ENCODE measurements at places on chromosomes 2 and 18. TPM values are rescaled to one million over a fixed set of nuclear protein-coding genes. Genes with fewer than 3 reads are reported as not detected.

DNA sequence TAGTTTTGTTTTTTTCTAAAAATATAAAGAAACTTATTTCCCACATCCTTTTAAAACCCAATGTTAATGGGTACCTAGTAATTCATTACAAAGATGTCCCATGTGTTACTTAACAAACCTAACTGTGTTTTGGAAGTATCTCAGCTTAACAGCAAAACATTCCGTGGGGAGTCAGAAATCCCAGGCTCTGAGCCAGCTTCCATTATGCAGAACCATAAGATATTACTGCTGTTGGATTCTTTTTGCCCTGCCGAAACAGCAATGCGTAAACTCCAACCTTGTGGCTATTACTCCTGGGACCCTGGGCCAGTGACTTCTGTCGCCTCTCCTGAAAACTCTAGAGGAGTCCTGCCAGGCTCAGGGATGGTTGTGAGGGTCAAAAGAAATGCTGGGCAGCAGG lies 174.1 kb downstream of the UXS1 start:
- no peak for DNase-seq

DNA sequence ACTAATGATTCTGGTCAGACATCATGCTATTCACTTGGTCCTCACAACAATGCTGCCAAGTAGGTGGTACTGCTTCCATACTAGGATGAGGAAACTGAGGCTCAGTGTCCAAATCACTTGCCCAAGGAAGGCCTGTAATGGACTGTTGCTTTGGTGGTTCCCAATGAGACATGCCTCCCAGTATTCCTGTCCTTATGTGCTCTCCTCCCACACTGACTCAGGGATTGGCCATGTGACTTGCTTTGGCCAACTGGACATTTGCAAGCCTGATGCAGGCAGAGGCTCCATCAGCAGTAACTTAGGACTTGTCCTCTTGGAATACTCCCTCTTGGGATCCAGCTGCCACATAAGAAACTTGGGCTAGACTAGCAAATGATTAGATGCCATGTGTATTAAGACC lies 3.0 kb downstream of the FBXO41 start:
- no peak for DNase-seq

DNA sequence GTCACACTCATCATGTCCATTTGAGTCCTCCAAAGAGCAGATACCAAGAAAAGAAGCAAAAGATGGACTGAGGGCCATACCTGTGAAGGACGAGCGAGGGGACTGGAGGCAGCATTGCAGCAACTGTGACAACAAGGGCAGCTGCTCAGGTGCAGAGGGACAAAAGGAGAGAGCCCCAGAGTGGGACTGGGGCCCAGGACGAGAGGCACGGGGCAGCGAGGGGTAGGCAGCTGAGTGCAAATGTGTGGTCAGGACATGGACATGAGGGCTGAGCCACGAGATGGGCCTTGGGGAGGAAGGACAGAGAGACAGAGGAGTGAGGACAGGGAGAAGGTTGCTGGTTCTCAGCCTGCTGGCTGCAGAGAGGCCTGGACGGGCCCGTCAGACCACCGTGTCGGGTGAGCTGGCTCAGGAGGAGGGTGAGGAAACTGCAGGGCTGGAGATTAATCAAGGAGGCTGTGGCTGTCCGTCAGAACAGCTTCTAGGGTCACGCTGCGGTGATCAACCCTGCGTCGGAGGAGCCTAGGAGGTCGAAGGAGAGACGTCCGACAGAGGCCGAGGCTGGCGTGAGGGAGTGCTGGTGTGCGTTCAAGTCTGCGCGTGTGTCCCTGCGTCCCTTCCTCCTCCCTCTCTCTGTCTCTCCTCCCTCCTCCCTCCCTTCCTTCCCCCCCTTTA lies 206.8 kb upstream of the HDAC4 start:
- DNase-seq = peak; percentile 25

GRCh38 chr18:21901423-21901945 lies 160.9 kb downstream of the MIB1 start:
- no peak for DNase-seq

Gene OSR1
- polyA plus RNA-seq = 6.0 TPM

Gene SH3YL1
- 141 TPM for polyA plus RNA-seq

DNA sequence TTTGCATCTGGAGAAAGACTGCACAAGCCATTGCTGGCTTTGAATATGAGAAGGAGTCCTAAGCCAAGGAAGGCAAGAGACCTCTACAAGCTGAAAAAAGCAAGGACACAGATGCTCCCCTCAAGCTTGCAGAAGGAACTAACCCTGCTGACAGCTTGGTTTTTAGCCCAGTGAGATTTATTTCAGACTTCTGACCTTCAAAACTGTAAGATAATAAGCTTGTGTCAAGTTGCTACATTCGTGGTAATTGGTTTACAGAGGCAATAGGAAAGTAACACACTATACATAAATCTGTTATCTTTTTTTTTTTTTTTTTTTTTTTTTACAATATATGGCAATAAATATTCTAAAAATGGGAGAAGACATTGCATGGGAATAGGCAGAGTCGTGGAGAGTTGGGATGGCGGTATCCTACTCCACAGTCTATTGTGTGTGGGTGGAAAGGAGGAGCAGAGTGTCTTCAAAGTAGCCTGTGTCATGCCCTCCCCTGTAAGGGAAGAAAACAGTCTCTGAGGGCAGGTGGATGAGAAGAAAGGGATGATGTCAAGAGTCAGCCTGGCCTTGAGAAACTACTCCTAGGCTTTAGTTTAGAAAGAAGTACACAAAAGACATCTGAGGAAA lies 196.9 kb downstream of the THSD7B start:
- DNase-seq = peak; percentile 7

DNA sequence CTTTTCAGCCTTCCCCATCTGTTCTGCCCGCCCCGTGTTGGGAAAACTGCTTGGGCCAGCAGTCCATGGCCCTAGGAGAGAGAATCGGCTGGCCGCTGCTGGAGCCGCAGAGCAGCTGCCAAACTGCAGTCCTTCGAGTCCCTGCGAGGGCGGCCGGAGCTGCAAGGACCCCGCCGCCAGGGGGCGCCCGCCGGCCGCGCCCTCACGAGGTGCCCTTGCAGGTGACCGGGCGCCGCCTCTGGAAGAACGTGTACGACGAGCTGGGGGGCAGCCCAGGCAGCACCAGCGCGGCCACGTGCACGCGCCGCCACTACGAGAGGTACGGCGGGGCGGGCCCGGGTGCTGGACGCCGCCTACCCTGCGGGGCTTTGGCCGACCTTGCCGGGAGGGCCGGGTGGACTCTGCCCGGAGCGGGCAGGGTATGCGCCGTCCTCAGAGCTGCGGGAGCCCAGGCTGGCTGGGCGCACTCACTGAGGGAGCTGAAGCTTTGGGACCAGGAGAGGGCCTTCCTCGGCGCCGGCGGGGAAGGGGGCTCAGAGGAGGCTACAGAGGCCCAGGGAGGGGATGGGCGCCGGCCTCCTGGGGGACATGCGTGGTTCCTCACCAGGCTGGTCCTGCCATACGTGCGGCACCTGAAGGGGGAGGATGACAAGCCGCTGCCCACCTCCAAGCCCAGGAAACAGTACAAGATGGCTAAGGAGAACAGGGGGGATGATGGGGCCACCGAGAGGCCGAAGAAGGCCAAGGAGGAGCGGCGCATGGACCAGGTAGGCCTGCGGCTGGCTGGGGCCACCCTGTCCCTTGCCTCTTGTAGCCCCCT lies 13.6 kb downstream of the ARID5A start:
- no peak for DNase-seq

GRCh38 chr2:61566566-61566965 lies 28.4 kb upstream of the XPO1 start:
- DNase-seq = no peak

DNA sequence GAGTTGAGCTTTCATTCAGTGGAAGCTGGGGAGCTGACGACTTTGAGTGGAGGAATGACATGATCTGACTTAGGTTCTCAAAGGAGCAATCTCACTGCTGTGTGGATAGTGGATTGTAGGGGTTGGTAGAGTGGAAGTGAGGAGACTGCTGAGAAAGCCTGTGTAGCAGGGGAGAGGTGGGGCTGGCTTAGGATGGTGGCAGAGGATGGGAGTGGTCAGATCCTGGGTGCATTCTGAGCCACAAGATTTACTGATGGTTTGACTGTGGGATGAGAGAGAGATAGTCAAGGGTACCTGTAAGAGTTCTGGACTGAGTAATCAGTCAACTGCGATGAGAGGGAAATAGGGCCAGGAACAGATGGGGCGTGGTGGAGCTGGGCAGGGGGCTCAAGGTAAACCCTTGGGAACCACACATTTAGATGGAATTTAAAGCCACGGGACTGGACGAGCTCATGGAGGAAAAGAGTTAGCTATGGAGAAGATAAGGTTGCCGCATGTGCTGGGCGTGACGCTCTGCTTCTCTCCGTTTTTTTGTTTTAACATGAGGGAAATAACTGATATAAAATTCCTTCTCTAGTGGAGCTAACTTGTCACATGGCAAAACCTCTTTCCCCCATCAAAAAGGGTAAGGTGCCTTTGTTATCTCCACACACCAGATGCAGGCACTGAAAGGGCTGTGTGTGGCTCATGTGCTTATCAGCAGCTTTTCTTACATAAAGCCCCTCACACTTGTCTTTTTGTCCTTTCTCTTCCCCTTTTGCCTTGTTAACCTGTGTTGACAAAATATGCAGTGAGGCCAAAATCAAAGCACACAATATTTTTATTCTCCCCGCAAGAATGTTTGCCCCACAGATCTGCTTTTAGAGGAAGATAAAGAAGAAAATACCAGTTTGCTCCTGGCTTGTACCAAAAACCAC lies 379.8 kb downstream of the TSN start:
- DNase-seq = no peak

Gene TFPI
- 39.0 TPM for polyA plus RNA-seq

DNA sequence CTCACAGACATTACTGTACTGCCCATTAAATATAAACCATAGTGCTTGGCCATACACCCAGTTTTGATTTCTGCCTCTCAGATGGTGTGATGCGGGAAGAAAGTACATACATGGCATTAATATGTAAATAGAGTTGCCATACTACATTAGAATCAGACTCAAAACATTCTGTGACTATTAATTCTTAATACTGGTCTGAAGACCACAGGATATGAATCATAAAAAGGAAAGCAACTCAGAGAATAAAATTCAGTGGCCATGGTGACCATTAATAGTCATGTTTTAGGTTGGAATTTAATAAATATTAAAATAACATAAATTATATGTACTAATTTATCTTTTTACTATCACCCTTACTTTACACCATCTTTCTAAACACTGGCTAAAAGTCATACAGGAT lies 33.0 kb upstream of the WDR75 start:
- no peak for DNase-seq

Gene KYNU
- 5.3 TPM for polyA plus RNA-seq

GRCh38 chr2:44929735-44930273 lies 11.7 kb upstream of the SIX3 start:
- DNase-seq = no peak

DNA sequence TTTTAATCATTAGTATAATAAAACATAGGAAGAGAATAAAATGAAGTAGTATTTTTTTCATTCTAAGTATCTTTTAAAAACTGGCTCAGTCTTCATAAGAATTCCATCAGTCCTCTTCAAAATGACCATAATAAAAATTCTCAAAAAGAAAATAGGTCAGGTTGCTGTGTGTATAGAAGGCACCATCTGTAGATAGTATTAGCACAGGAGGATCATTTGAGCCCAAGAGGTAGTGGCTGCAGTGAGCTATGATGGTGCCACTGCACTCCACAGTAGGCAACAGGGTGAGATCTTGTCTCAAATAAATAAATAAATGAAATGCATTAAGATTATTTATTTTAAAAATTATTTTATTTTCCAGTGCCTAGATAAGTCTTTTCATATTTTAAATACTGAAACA lies 475.8 kb downstream of the ZNF804A start:
- DNase-seq = no peak

GRCh38 chr2:64404743-64405142 lies 49.2 kb upstream of the LGALSL start:
- peak; percentile 35 for DNase-seq

DNA sequence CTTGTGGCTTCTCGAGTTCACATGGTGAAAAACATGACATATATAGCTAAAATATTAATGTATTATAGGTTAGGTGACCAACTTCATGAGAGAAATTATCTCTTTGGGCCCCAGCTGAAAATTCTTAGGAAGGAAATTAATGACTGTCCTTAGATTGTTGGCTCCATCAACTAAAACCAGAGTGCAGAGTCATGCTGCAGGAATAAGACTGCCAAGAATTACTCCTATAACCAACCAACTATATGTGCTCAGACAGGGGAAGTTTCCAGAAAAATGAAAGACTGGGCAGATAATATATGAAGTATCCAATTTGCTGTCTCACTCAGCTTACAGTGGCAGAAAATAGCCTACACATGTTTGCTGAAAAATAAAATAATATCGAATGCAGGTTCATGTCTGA lies 71.0 kb upstream of the TMEFF2 start:
- no peak for DNase-seq

DNA sequence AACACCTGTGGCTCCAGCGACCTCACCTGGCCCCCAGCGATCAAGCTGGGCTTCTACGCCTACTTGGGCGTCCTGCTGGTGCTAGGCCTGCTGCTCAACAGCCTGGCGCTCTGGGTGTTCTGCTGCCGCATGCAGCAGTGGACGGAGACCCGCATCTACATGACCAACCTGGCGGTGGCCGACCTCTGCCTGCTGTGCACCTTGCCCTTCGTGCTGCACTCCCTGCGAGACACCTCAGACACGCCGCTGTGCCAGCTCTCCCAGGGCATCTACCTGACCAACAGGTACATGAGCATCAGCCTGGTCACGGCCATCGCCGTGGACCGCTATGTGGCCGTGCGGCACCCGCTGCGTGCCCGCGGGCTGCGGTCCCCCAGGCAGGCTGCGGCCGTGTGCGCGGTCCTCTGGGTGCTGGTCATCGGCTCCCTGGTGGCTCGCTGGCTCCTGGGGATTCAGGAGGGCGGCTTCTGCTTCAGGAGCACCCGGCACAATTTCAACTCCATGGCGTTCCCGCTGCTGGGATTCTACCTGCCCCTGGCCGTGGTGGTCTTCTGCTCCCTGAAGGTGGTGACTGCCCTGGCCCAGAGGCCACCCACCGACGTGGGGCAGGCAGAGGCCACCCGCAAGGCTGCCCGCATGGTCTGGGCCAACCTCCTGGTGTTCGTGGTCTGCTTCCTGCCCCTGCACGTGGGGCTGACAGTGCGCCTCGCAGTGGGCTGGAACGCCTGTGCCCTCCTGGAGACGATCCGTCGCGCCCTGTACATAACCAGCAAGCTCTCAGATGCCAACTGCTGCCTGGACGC lies 4.9 kb downstream of the GPR35 start:
- no peak for DNase-seq
